Fibroblast of villous mesenchyme (primary cell): ENCODE measurements at places on chromosomes 5 and 9. TPM values are rescaled to one million over a fixed set of nuclear protein-coding genes. Genes with fewer than 3 reads are reported as not detected.

- DNase-seq: no peak
These were observed 541.7 kb downstream of the SPOCK1 start for GRCh38 chr5:136957428-136957827.

GRCh38 chr9:127683723-127684122 is 23.1 kb upstream of the CFAP157 start:
- DNase-seq: peak; percentile 30

DNA sequence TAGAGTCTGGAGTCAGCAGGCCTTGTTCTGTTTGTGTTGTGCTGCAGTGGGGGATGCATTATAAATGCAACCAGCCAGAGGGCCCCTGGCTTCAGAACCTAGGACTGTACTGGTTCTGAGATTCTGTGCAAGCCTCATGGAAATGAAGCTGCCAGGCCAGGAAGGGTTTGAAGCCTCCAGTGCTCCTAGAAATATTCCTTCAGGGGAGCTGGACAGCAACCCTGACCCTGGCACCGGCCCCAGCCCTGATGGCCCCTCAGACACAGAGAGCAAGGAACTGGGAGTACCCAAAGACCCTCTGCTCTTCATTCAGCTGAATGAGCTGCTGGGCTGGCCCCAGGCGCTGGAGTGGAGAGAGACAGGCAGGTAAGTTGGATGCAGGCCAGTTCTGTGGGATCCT is at the start of gene SLC4A9:
SLC4A9 (plus strand) TSS at position 94 of the 400 bp plus-strand sequence; CDS start at position 137, 43 bp downstream.
- DNase-seq: no peak

DNA sequence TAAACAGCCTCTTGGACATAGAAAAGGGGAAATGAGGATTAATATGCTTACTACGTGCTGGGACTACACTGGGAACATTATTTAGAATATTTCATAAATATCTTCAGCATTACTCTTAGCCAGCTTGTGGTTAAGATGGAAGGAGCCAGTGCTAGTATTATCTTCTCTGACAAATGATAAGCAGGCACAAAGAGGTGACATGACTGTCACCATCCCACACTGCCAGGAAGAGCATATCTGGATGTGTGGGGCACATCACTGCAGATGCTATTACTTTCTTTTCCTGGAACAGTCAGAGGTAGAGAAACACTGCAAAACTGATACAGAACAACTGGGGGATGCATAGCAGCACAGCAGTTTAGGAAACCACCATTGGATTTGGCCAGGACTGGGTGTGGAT is 281.0 kb upstream of the TNC start:
- DNase-seq: no peak

DNA sequence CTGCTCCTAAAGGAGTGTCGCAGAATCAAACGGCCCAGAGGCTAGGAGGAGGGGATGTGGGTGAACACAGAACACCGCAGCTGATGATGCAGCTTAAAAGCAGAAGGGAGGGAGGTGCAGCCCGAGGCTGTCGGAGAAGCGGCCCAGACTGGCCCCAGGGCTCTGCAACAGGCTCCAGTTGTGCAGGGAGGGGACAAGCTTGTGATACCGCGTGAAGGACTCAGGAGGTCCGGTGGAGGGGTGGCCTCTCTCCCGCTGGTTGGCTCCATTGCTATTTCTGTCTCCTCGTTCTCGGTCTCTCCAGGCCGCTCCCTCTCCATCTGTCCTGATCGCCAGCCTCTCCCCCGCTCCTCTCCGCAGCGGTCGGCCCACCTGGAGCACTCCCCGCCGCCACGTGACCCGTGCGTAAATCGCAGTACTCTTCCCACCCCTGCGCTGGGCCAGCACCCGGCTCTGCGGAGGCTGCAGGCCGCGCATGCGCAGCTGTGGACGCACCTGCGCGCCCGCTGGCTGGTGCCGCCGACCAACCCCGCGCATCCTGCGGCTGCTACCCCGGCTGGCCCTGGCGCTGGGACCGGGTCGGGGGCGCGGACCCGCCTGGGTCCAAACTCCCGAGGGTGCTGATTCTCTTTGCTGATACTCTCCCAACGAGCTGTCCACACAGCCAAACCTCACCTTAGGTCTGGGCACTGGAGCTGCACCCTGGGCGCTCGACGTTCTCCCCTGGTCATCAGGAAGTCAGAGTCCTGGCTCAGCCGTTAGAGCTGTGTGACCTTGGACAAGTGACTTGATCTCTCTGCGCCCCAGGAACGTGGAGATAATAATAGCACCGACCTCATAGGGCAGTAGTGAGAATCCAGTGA is 3.7 kb upstream of the STXBP1 start:
- DNase-seq: peak; percentile 51

- peak; percentile 20 for DNase-seq
These were observed 73.9 kb downstream of the ATG10 start for GRCh38 chr5:82045554-82046275.

- no peak for DNase-seq
These were observed 920.5 kb downstream of the TLE4 start for GRCh38 chr9:80492221-80492620.

Gene PCDHGA9
- 4.7 and 5.2 TPM in 2 replicates for total RNA-seq

Gene TAF1L
- total RNA-seq: under 0.01 TPM in 1 of 2 replicates, not detected in the other

Gene OR1Q1
- total RNA-seq: not detected in 2 replicates
